ENCODE measurements at places on chromosomes 7 and 10.
A peak's percentile ranks its signal among the peaks of the same experiment; 100 is the strongest.

- no peaks in the 10 kb centered on the region for H3K27me3 ChIP-seq
- no peaks in the 10 kb centered on the region for H3K4me1 ChIP-seq
- DNase-seq = peak; percentile 19
- H3K27ac ChIP-seq = no peak overlapping the region
- no peaks in the 10 kb centered on the region for H3K36me3 ChIP-seq
Measured at GRCh38 chr10:99612167-99612831, 7.9 kb downstream of the SLC25A28 start.

DNA sequence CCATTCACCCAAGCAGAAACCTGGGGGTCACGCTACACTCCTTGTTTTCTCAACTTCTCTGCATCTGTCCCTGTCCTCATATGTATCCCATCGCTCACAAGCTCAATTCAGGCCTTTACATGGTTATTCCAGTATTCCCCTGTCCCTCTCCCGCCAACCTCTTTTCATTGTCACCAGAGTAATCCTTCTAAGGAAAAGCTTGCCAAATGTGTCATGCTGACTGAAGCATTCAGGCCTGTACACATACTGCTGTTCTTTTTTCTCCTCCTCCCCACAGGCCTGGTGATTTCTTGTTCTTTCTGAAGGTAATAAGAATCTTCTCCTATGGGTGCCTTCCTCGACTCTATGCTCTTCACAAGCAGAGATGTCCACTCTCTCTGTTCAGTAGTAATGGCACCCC, 282.2 kb downstream of the PHTF2 start:
- peaks cover 3% of the 10 kb centered on the region for H3K27me3 ChIP-seq
- no peak overlapping the region for H3K4me3 ChIP-seq
- no peaks in the 10 kb centered on the region for H3K4me1 ChIP-seq

DNA sequence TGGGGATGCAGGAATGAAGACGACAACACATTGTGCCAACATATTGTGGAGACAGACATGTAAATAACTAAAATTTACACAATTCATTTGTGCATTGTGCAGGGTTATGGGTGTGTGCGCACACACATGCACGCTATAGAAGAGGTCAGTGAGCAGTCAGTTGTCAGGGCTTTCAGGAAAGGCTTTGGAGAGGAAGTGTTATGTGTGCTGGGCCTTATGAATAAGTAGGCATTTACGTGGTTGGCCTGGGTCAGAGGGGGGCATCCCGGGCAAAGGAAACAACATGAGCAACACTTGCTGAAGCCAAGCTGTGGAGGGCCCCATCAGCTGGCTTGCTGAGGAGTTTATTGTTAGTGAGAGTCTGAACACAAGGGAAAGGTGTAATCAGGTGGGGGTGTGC, 4.1 kb downstream of the PRXL2A start:
- no peak overlapping the region for H3K4me3 ChIP-seq
- DNase-seq = no peak
- peaks cover 5% of the 10 kb centered on the region for H3K36me3 ChIP-seq
- peak overlapping the region; percentile 69 for H3K27ac ChIP-seq

DNA sequence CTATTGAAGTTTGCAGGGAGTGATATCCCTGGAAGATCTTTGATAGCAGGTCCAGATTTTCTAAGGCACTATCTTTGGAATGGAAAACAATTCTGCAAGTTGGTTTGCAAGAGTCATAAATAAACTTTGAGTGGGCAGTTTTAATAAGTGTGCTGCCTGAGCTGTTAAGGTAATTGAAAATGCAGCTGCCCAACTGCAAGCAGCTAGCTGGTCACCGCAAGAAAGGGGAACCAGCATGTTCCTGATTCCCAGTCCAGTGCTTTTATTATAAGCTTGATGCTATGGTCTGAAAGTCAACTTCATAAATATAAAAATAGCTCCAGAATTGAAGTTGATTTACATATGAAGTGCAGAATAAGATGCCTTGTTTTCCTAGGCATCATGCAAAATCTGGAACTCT, 308.4 kb downstream of the ZNF248 start:
- DNase-seq = no peak
- H3K36me3 ChIP-seq = no peaks in the 10 kb centered on the region
- H3K4me3 ChIP-seq = no peak overlapping the region
- no peaks in the 10 kb centered on the region for H3K4me1 ChIP-seq
- H3K27me3 ChIP-seq = no peaks in the 10 kb centered on the region

GRCh38 chr10:93548376-93549071, 17.9 kb upstream of the FFAR4 start:
- H3K4me1 ChIP-seq = no peaks in the 10 kb centered on the region
- no peaks in the 10 kb centered on the region for H3K36me3 ChIP-seq
- no peak overlapping the region for H3K4me3 ChIP-seq
- peak overlapping the region; percentile 22 for H3K27ac ChIP-seq
- H3K27me3 ChIP-seq = peaks cover 3% of the 10 kb centered on the region

DNA sequence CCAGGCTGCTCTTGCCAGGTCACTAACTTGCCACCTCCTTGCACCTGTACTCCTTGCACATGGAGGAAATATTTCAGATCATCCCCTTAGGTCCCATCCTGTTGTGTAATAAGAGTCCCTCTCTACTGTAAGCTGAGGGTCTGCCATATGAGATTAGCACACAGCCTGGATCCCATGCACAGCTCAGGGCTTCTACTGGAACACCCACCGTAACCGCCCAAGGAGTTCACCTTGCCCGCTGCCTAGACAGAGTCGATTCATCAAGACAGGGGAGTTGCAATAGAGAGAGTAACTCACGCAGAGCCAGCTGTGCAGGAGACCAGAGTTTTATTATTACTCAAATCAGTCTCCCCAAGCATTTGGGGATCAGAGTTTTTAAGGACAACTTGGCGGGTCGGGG, 694.4 kb upstream of the C7orf33 start:
- H3K4me1 ChIP-seq = peaks cover 12% of the 10 kb centered on the region
- no peaks in the 10 kb centered on the region for H3K36me3 ChIP-seq
- no peak overlapping the region for H3K27ac ChIP-seq
- DNase-seq = no peak
- no peaks in the 10 kb centered on the region for H3K27me3 ChIP-seq
- H3K4me3 ChIP-seq = no peak overlapping the region

- H3K27me3 ChIP-seq = no peaks in the 10 kb centered on the region
- H3K36me3 ChIP-seq = peaks cover 30% of the 10 kb centered on the region
- no peaks in the 10 kb centered on the region for H3K4me1 ChIP-seq
- DNase-seq = no peak
- no peak overlapping the region for H3K4me3 ChIP-seq
Measured at GRCh38 chr7:138865843-138866242, 67.8 kb upstream of the ATP6V0A4 start.

DNA sequence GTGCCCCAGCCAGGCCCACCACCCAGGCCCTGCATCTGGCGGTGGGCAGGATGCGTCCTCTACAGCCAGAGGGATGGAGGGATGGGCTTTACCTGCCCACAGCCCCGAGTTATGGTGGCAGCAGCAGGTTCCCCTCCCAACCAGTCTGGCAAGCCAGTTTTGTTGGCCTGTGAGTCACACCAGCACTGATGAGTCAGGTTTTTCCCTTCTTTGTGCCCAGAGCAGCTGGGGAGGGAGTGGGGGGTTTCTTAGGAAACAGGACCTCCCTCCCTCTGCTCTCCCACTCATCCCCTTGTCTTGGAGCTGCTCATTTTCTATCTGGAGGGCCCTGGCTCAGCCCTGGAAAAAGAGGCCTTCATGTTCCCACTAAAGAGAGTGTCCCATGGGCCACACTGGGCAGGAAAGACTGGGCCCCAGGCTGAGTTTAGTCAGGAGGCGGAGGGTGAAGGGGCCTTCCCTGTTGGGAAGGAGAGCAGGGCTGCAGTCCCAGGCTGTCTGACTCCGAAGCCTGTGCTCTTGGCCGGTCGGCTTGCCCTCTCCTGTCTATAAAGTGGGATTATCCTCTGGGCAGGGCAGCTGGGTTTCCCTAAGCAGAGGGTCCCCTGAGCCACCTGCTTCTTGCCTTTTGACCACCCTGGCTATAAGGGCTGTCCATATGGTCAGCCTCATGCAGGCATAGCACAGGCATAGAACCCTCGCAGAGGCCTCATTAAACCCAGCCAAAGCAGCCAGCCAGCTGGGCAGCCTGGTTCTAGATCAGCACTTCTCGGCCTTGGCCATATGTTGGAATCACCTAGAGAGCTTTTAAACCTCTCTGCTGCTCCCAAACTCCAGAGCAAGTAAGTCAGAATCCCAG, 30.2 kb upstream of the ANKRD2 start:
- peak overlapping the region; percentile 58 for H3K27ac ChIP-seq
- DNase-seq = no peak
- H3K4me3 ChIP-seq = no peak overlapping the region
- no peaks in the 10 kb centered on the region for H3K27me3 ChIP-seq

DNA sequence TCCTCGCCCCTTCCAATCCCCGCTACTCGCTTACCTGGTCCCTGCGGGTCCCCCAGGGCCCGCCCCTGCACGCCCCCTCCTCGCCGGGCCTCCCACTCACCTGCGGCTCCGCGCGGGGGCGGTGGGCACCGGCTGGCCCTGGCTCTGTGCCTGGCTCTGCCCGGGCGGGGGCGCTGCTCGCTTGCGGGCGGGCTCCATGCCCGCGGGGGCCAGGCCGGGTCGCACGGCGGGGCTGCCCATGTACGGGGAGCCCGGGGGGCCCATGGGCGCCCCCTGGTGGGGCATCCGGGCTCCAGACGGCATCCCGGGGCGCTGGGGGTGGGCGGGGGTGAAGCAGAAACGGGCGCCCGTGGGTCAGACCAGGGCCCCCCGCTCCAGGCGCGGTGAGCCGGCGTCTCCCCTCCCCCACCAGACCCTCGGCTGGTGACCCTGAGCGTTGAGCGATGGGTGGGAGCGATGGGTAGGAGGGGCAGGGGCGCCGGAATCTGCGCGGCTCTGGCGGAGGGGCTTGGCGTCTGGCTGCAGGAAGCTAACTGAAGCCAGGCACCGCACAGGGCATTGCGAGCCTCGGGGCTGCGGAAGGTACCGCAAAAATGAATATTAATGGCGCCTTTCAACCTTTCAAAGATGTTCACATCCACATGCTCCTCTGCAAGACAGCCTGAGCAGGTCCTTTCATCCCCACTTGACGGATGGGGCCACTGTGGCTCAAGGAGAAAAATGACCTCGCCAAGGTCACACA, 3.0 kb downstream of the SMARCD3 start:
- peaks cover 21% of the 10 kb centered on the region for H3K4me1 ChIP-seq
- H3K27me3 ChIP-seq = peaks cover 13% of the 10 kb centered on the region
- H3K27ac ChIP-seq = no peak overlapping the region
- H3K36me3 ChIP-seq = peaks cover 1% of the 10 kb centered on the region

DNA sequence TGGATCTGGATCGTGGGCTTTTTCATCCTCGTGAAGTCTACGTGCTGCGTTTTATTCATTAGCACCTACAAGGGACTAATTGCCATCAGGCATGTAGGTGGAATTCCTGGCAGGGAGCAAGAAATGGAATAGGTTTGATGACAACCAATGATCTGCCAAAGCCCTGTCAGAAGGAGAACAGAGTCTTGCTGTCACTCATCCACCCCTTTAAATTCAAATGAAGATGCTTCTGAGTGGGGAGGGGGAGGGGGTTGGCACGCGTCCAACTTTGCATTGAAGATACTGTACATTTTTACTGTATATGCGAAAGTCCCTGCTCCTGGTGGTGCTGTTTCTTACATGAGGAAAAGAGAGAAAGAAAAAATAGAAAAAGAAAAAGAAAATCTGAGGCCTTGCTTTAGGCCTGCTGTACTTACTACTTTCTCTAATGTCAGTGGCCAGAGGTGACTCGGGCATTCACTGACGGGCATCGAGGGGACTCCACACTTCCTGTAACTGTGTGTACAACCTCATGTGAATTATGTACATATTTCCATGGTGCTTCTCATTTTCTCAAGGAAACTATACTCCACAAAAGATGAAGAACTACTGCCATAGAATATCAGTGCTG, 569.1 kb downstream of the INHBA start:
- no peaks in the 10 kb centered on the region for H3K36me3 ChIP-seq
- no peak for DNase-seq
- H3K4me3 ChIP-seq = no peak overlapping the region
- H3K4me1 ChIP-seq = no peaks in the 10 kb centered on the region

All from progenitor cell of endocrine pancreas (in vitro differentiated cells).